ENCODE measurements at places on chromosomes 3 and 15.

- no peak for DNase-seq
Observed at GRCh38 chr3:32076566-32076965, 29.9 kb upstream of the GPD1L start.

- DNase-seq: no peak
Observed at GRCh38 chr15:88385078-88385700, 82.0 kb downstream of the MRPL46 start.

DNA sequence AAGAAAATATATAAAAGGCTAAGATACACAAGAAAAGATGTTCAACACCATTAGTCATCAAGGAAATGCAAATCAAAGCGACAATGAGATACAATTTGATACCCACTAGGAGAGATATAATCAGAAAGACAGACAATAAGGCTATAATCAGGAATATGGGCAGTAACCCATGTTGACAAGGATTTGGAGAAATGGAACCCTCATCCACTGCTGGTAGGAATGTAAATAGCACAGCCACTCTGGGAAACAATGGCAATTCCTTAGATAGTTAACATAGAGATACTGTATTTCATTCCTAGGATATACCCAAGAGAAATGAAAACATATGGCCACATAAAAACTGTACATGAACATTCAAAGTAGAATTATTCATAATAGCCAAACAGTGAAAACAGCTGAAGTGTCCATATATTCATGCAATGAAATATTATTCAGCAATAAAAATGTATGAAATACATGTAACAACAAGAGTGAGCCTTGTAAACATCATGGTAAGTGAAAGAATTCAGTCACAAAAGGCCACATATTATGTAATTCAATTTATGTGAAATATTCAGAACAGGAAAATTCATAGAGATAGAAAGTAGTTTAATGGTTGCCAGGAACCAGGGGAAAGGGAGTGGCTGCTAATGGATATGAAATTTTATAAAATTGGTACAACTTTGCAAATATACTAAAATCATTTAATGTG is 18.2 kb upstream of the COL8A1 start:
- no peak for DNase-seq

GRCh38 chr15:31412824-31413223 is 86.2 kb downstream of the KLF13 start:
- DNase-seq: no peak

DNA sequence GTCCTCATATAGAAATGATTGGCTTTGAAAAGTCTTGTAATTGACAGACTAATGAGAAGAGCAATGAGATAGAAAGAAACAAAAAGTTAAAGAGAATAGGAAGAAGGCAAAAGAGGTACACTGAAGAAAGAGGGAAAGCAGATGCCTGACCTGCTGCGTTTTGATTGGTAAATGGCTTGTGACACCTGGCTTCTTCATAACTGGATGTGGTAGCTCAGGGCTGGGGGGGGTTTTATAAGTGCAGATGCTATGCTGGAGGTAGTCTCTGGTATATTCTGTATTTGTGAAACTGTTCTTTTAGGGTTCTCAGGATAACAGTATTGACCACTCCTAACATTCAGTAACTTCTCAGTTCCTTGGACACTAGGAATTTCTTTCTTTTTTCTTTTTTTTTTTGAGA is 1.4 kb downstream of the STARD9 start:
- DNase-seq: no peak

DNA sequence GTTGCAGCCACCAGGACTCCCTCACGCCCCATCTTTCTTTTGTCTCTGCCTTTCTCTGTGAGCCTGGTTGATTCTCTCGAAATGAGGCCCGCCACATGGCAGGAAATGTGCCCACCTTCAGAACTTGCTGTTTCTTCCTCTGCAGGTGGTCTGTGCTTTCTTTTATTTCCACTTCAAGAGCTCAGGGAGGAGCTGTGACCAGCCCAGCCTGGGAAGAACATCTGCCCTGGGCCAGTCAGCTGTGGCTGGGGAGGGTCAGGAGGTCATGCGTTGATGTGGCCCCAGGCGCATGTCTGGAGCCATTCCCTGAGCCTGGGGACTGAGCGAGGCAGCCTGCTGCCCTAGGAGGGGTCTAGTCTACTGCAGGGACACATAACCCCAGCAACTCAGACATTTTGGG is 8.0 kb downstream of the FBLN2 start:
- no peak for DNase-seq

DNA sequence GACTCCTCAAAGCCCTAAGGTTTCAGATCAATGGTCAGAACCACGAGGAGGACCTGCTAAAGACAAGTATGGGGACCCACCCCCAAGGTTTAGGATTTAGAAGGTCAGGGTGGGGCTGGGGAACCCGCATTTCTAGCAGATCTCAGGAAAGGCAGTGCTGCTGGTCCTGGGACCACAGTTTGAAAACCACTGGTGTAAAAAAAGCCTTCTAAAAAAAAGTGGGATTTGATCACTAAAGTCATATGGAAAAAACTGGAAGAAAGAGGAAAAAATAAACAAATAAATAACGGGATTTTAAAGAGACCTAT is 832 bp downstream of the SLC41A3 start:
- DNase-seq: no peak

GRCh38 chr3:7512048-7512447 is 651.1 kb downstream of the GRM7 start:
- DNase-seq: no peak

- no peak for DNase-seq
Observed at GRCh38 chr3:130291148-130291547, 54.3 kb upstream of the COL6A5 start.

GRCh38 chr3:120180731-120181412 is 86.6 kb upstream of the GSK3B start:
- no peak for DNase-seq

DNA sequence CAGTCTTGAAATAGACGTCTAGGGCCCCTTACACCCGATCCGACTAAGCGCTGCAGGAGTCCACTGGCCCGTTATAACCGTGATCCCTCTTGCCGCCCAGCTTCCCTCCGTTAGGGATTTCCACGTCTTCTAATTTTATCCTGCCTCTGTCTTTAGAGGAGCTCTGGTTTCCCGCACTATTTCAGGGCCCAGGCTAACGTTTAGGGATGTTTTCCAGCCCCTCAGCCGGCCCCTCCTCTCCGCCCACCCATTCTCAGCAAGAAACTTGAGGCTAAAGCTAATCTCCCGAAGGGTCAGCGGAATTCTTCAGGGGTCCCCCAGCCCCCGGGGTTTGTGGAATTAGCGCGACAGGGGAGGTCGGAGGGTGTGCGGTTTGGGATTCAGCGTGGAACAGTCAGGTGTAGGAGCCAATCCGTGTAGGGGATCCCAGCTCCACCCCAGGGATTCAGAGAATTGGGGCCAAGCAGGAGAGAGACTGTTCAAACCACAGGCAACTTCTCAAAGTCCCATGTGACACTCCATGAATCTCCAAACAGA is 1.6 kb downstream of the PTX3 start:
- no peak for DNase-seq

DNA sequence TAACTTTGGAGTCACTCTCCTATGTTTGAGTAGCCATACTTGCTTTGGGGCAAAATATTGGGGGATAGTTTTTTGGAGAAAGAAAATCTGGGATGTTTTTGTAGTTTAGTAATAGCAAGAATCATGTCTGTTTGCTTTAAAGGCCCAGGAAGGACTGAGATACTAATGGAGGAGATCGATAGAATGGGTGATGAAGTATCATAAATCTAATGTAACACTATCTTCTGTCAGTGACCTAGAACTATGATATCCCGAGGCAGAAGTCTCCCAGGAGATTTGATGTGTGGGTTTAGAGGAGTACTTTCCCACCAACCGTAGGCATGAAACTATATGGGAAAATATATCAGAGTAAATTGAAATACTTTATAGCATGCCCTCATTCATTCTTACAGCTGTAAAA is 21.0 kb upstream of the NFKBIZ start:
- no peak for DNase-seq

DNA sequence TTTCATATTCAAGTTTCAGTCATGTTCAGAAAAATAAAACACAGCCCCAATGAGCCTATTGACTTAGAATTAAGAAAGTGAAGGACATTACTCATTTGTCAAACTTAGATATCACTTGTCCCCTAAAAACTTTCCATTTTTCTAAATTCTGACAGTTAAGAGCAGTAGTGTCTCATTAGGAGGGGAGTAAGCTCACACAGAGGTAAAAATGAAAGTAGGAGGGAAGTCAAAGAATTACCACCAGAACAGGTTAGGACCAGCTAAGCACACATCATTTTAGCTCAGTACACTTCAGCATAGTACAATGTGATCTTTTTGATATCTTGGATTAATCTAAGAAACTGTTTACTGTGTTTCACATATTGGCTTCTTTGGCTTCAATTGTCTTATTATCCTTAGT is 64.3 kb downstream of the OSTN start:
- DNase-seq: no peak

DNA sequence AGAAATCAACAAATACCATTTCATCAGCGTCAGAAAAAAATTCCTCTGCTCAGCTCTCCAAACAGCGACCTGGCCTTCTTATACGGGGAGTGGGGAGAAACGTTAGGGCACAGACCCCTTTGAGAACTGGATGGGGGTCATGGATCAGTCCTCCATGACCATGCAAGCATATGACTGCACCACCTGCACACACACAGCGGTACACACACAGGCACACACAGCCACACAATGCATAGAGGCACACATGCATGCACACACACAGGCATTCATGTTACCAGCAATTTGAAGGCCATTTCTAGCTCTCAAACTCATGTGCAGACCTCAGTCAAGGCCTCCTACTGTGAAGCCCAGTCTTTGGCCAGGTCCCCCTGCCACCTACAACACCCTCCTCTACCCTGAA is 50.2 kb downstream of the SLC41A3 start:
- DNase-seq: no peak

DNA sequence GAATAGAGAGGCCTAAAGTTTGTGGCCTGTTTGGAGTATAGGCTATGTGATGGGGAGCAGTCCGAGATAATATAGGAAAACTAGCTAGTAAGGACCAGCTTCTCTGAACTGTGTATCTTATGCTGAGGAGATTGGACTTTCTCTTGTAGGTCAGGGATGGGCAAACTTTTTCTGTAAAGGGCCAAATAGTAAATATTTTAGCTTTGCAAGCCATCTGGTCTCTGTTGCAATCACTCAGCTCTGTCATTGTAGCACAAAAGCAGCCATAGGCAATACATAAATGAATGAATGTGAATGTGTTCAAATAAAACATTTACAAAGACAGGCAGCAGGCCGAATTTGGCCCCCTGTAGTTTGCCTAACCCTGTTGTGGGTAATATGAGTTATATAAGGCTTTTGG is 24.5 kb downstream of the TMOD3 start:
- no peak for DNase-seq

- no peak for DNase-seq
Observed at GRCh38 chr15:45162771-45163507, 24.8 kb downstream of the SHF start.

Measured in iPS DF 19.7 (cell line).